NCI-H510A (cell line): ENCODE measurements at places on chromosomes 13 and 19.

DNA sequence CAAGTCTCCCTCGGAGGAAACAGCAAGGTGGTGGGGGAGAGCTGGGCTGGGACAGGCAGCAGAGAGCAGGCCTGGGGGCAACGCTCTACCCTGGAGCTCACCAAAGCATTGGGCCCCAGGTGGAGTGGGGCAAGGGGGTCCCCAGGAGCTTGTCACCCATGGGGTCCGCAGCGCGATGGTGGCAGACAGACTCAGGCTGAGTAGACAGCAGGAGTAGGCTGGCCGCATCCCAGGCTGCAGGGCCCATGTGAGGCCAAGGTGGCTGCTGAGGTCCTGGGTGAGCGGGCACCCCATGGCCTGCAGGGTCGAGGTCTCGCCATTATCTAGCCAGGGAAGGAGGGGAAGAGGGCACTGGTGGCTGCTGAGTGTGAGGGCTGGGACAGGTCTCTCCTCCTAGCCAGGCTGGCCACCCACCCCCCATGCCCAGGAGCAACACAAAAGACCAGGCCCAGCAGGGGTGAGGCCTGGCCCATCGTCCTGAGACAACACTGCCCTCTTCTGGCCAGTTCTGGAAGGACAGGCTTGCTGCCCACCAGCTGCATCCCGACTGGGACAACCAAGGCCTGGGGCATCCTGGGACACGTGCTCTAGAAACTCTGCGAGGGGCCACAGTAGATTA is 33.1 kb downstream of the CEBPG start:
- DNase-seq, result no peak

DNA sequence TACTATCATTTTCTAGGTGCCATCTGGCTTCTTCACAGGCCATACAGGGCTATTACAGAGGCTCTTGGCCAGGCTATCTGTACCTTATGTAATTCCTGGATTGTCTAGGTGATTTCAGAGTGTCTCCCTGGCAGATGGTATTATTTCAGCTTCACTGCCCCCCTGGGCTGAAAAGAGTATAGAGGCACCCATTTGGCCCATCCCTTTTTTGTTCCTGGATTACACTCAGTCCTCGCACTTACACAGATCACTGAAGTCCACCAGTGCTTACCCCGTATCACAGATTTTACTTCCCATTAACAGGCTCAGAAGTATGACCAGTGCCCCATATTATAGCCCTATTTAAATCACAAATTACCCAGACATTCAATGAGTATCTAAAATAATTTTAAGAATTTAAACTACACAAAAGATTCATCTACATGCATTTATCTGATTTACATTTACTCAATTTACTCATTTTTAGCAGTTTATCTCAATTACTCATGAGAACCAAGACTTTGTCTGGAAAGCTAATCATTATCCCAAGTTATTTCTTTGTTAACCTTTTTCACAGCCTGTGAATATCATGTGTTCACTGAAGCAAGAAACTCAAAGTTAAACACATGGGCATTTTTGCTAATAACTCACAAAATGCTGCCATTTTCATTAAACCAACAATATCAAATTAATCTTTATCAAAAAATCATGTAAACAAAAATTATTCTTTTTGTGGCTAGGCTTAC is 121.0 kb downstream of the PCDH20 start:
- DNase-seq, result no peak

- DNase-seq, result no peak
Measured at GRCh38 chr19:17327654-17328516, 6.8 kb downstream of the ANO8 start.

DNA sequence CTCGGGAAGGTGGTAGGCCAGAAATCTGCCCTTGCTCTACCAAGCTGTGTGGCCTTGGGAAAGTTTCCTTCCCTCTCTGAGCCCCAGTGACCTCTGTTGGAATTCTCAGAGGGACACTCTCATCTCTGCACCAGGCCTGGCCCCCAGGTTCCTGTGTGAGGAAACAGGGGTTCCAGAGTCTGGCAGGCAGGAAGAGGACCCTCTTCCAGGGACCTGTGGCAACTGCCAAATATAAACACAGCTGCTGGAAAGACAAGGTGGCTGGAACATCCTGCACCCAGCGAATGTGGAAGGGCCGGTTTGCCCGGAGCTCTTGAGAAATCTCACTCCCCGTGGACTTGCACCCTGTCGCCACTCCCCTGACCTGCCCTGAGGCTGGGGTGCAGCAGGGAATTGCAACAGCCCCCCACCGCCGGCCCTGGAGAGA is 52.8 kb downstream of the GADD45B start:
- DNase-seq, result no peak

DNA sequence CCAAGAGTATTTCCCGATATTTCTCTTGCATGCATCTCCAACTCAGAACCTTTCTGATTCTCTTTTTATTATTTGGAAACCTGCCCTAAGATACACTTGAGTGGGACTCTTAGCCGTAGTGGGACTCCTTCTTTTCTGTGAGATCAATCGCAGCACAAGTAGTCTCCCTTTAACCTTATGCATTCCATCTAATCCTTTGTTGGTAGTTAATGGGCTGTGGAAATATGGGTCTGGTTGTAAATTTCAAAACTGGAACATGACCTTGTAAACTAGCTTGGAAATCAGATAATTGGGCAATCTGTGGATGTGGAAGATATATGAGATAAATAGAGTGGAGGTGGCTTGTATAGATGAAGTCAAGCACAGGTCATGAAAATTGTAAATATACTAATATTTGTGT is 350.0 kb downstream of the NDFIP2 start:
- DNase-seq, result no peak

- DNase-seq, result peak; percentile 65
Measured at GRCh38 chr19:18478545-18479311, 40.8 kb upstream of the ISYNA1 start.

GRCh38 chr19:19460761-19461265 is 54.5 kb downstream of the TSSK6 start:
- no peak for DNase-seq

DNA sequence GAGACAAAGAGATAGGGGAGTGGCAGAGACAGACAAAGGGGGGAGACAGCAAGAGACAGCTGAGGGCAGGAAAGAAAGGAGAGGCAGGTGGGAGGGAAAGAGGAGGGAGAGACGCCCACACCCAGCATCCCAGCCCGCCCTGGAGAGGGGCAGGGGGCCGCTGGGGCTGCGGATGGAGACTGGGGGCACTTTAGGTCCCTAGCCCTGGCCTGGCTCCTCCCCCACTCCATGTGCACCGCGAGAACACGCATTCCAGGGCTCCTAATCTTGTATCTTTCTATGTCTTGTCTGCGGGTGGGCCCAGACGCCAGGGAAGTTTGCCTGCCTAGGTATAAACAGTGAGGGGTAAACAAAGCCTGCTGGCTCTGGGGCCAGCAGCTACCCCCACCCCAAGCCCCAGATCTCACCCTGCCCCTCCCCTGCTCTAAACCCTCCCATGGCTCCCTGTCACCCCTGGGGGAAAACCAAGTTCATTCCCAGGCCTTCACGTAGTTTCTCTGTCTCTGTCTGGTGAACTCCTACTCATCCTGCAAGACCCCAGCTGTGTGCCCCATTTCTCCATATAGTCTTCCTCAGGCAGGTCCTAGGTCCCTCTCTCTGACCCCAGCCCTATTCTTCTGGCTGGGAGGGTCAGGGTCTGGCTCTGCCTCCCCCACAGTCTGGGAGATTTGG is 5.7 kb downstream of the TLE5 start:
- DNase-seq, result no peak

DNA sequence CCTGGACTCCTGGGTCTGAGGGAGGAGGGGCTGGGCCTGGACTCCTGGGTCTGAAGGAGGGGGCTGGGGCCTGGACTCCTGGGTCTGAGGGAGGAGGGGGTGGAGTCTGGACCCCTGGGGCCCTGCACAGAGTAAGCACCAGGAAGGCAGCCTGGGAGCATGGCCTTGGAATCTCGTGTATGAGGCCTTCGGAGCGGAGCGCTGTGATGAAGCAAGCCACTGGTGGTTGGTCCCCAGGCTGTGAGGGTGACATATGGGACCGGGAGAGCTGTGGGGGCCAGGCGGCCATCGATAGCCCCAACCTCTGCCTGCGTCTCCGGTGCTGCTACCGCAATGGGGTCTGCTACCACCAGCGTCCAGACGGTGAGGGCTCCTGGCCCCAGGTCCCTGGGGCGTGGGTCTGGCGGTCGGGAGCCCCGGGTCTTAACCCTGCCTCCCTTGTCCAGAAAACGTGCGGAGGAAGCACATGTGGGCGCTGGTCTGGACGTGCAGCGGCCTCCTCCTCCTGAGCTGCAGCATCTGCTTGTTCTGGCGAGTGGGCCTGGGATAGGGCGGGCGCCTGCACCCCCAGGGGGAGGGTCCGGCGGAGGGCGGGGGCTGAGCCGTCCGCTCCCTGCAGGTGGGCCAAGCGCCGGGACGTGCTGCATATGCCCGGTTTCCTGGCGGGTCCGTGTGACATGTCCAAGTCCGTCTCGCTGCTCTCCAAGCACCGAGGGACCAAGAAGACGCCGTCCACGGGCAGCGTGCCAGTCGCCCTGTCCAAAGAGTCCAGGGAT is 918 bp downstream of the TMEM190 start:
- no peak for DNase-seq

- DNase-seq, result no peak
Measured at GRCh38 chr13:71789693-71790329, 77.2 kb downstream of the DACH1 start.

DNA sequence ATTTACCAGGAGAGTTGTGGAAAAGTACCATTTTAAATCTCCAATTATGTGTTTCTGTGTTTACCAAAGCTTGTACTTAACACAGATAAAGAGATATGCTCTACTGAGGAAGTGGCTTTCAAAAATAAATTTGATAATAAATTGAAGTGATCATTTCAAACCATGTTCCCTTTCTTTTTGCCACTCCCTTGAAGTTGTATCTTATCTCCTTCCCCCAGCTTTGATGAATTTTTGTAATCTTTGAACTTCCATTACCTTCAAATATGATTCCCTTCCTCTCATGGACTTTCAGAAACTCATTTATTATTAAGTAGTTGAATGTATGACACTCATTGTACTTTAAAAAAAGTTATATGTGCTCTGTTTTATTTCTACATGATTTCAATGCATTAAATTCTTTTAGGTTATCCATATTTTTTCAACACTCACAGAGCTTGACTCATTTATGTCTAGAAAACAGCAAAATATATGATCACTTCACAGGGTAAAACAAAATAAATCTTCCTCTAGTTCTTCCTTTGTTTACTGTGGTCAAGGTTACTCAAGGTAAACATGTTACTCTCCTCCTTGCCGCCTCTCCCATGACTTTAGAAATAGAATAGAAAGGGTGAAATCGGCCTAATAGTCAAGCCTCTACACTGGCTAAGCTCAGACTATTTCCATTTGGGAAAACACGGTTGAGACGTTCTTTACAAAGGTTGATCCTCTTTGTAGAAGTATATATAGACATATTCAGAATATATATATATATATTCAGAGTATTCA is 251.2 kb upstream of the SPRY2 start:
- no peak for DNase-seq

DNA sequence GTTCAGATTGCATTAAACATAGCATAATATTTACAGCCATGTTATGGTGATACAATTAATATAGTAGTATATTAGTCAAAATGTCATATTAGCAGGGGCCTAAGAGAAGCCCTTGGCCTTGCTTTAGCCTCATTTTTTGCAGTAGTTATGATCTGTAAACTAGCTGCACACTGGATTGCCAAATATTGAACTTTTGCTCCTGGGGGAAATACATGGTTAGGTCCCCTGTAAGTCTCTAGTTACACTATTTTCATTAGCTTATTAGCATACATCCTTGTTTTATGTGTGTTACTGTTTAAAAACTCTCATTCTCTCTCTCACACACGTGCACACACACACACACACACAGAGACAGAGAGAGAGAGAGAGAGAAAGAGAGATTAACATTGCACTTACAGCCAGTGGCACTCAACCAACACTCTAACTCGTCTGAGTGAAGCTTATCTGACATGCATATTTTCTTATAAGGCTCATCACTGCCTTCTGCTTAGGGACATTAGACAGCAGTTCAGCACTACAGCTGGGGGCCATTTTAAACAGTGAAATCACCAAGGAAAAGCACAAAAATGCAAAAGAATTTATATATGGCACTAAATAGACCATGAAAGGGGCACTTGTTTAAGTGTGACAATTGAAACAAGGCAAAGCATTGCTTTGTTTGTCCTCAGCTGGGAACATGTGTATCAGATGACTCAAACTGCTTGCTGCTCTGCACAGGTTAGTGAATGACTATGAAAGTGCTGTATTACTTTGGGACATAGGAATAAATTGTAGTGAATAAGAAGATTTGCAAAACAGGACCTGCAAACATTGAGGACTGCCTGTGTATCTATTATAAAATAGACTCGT is 278.7 kb downstream of the GPC6 start:
- DNase-seq, result peak; percentile 8

DNA sequence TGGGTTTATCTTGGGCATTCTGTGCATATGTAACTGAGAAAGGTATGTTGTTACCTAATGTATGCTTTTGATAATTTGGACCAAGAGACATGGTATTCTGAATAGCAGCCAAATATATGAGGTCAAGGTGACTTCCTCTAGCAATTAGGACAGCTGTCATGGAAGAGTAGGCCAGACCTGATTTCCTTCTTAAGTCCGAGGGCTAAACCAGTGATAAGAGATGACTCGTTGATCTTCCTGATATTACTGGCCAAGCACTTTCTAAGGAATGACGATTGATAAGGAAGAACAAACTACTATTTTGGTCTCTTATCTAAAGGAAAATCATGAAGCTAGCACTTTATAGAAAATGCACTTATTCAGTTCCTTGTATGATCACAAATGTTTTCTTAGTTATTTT is 42.7 kb downstream of the ARHGAP35 start:
- DNase-seq, result no peak

GRCh38 chr13:100497389-100497788 is 91.2 kb downstream of the GGACT start:
- DNase-seq, result no peak

DNA sequence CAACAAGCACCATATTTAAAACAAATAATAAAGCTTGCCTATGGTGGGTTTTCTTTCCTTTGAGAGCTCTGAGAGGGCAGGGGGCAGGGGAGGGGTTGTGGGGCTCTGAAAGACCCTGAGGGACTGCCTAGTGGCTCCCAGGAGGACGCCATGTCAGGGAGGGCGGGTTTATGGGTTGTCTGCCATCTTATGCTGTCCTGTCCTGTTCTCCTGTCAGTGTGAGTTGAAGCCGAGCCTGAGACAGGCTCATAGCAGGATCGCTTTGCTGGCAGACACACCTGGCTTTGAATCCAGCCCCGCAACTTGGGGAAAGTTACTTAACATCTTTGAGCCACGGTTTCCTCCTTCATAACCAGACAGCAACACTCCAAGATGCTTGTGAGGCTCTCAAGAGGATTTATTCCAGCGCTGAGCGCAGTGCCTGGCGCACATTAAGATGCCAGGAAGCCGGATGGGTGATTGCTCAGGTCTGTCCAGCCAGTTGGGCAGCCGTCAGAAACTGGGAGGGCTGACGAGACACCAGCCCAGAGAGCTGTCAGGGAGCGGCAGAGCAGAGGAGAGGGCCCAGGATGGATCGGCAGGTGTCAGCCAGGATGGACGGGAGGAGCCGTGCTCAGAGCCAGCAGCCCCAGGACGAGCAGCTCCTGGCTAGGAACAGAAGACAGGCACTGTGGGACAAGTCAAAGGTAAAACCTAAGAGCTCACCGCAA is 36.8 kb upstream of the C1QTNF9 start:
- no peak for DNase-seq
